ENCODE measurements at places on chromosomes 7 and 10.

- DNase-seq: no peak
Observed at GRCh38 chr10:1171586-1171985, 115.4 kb downstream of the WDR37 start.

GRCh38 chr10:9824631-9825071, 1193.0 kb upstream of the CELF2 start:
- DNase-seq: no peak

DNA sequence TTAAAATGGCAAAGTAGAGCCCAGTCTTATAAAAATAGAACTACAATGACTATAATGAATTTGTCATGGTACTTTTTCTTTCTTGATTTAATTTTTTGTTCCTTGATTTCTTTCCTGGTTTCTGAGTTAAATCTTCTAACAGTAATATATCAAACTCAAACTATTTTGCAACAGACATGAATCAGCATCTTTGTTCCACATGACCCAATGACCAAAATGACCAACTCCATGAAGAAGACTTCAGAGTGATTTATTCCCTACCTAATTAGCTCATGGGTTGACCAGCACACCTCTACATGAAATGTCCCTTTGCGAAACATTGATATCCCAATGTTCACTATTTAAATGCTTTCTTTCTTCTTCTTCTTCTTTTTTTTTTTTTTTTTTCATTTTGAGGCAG, 30.9 kb downstream of the NMT2 start:
- DNase-seq: no peak

DNA sequence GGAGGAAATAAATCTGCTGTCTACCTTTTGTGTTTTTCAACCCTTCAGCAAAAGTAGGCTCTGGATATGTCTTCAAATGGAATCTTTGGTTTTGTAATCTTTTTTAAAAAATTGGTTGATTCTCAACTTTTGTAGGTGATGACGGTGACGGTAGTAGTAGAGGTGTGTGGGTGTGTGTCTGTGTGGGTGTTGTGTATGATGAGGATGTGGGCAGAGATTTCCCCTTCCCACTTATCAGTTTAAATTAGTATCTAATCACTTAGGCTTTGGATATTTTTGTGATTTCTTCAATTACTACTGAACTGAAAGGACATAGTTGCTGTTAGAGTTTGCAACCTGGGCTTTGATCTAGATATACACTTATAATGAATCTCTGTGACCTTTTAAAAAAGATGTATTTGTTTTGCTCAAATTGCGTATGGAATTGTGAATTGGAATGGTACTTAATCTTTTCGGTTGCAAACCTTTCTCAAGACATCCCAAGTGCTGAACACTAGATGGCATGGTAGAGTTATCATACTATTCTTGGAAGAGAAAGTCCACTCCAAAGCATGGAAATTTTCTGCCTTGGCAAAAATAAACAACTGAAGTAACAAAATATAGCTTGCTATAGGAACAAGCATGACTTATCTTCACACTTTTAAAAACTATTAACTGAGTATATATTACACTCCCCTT, 51.9 kb upstream of the A1CF start:
- no peak for DNase-seq

GRCh38 chr7:121555558-121555957, 159.4 kb upstream of the FAM3C start:
- no peak for DNase-seq

DNA sequence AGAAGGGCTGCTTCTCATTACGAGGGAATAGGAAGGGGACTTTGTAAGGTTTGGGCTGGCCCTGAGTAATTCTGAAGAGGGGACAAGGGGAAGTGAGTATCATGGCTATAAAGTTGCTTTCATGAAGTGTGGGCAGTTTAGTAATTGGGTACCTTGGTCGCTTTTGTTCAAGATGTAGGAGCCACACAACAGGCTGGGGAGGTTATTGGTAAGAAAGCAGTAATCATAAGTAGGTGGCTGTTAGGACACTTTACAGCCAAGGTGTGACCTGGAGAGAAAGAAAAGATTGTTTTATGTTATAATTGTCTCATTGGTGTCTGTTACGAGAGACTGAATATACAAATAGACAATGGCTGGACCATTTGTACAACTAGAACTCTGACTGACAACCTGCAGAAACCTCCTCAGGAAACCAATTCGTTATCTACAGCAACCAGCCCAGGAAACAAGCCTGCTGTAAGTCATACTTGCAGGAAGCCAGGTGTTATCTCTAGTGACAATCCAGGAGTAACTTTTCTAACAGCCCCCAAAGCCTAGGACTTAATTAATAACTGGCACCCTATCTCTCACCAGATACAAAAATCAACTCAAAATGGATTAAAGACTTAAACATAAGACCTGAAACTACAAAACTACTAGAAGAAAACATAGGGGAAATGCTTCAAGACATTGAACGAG, 5.0 kb upstream of the CCM2 start:
- DNase-seq: no peak

DNA sequence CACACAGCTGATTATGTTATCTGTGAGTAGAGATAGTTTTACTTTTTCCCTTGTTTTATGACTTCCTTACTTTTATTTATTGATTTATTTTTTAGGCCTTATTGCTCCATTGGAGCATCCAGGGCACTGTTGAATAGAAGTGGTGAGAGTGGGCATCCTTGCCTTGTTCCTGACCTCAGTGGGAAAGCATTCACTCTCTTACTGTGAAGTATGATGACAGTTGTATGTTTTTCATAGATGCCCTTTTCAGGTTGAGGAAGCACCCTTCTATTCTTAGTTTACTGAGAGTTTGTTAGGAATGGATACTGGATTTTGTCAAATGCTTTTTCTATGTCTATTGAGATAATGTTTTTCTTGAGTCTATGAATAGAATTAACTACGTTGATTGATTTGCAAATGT, 88.6 kb downstream of the XRCC2 start:
- no peak for DNase-seq

- DNase-seq: no peak
Observed at GRCh38 chr7:89023877-89024276, 228.3 kb upstream of the TEX47 start.

- DNase-seq: no peak
Observed at GRCh38 chr10:100345570-100346330, 1.3 kb upstream of the SCD start.

DNA sequence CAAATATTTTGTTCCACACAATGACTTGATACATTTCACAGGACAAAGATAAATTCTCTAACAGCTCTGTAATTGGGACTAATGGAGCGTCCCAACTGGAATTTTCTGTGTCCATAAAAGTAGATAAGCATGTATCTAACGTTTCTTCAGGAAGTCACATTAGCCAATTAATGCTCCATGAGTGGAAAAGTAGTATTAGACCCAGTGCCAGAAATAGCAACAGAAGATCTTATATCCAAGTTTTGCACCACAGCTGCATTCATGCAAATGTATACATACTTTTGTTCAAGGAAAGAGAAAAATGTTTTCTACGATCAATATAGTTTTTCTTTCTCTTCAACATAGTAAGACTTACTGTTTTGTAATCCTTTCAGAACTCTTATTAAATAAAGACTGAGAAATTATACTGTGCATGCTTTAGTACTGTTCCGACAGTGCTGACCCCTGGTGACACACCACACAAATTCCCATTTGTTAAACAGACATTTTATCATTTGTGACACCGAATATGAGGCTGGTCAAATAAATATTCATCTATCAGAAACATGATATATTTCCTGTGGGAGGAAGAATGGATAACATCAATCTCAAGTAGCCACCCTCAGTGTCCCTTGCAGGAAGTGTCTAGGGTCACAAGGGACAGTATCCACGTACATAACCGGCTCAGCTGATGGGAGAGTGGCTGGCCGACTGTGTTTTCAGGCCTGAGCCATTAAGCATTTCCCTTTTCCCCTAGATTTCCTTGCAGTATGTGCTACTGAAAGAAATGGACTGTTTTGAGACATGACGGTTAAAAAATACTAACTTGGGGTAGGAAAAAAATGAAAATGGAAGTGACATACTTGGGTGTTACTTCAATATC, 102.1 kb upstream of the RSU1 start:
- DNase-seq: no peak

DNA sequence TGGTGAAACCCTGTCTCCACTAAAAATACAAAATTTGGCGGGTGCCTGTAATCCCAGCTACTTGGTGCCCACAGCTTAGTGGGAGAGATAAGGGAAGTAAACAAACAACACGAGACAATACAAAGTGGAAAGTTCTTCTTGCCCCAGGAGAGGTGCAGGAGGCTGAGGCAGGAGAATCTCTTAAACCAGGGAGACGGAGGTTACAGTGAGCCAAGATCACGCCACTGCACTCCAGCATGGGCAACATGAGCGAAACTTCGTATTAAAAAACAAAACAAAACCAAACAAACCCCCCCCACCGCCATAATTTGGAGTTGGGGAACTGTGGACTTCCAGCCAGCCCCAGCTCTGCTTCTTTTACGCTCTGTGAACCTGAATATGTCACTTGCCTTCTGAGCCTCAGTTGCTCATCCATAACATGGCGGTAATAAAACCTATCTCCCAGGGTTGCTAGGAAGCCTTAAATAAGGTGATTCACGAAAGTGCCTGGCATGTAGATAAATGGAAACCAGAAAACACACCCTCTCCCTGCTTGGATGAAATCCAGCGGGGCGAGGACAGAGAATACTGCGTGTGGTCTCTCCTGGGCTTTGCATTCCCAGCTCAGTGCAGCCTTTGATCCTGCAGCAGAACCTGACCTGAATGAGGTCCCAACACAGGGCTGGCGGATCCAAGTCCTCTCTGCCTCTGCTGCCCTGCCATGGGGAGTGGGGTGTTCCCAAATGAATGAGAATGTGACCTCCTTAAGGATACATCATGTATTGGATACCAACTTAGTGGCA, 10.2 kb downstream of the MLXIPL start:
- no peak for DNase-seq

- DNase-seq: no peak
Observed at GRCh38 chr10:77637532-77638320, at the start of gene KCNMA1. TSS of gene KCNMA1 (minus strand) at chr10:77637808.

- DNase-seq: no peak
Observed at GRCh38 chr10:73886661-73887293, 12.4 kb upstream of the CAMK2G start.

GRCh38 chr7:158402471-158402870, 185.2 kb downstream of the PTPRN2 start:
- no peak for DNase-seq

DNA sequence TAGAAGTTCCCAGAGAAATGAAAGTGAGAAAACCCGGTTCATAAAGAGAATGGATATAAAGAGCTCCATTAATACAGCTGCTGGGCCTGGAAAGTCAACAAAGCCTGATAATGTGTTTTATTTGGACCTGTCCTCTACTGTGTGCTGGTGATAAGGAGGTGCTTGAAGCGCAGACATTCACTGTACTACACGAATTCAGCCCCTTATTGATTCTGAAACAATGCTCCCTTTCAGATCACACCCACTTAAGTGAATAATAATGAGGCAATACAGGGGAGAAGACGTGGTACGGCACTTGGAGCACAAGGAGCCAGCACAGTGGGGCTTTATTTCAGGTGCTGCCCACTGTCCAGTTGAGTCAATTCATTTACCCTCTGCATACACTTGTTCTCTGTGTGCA, 260.8 kb downstream of the FGFR2 start:
- DNase-seq: no peak

DNA sequence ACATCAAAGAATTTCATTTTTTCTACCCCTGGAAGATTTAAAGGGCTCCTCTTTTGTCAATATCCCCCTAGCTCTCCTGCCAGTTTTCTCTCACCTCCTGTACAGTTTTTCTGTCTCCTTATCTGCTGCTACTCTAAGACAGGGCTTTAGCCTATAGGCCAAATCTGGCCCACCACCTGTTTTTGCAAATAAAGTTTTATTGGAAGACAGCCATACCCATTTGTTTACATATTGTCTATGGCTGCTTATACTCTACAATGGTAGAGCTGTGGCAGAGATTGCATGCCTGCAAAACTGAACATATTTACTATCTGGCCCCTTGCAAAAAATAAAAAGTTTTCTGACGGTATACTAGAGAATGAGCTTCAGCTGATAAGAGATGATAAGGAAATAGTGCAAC, 37.4 kb upstream of the GARS1 start:
- no peak for DNase-seq

DNA sequence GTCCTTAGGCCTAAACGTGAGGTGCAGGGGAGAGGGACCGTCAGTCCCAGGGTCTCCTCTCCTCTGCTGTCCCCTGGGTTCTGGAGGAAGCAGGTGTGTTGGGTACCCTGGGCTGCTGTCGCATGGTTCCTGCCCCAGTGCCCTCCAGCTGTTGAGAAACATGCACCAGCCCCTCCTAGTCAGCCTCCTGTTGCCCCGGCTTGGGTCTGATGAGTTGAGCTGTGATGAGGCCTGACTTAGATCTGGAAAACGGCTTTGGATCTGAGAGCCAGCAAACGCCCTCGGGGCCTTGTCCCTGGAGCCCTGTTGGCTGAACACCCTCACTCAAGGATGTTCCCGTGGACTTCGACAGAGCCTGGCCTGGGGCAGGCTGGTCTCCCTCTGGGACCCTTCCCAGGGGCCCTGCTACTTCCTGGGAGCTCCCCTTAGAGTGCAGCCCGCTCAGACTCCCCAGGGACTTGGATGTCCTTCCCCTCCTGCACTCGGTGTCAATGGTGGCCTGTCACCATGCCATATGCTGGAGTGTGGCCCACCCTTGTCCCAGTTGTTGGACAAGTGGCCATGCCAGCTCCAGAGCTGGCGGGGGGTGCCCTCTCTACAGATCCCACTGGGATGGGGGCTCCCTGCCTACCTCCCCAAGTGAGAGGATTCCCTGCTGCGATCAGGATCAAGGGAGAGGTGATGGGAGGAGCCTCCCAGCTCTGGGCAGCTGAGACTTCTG, 12.3 kb downstream of the ZNF316 start:
- DNase-seq: no peak
